ENCODE measurements at places on chromosomes 1 and 21. TPM values are rescaled to one million over a fixed set of nuclear protein-coding genes. Genes with fewer than 3 reads are reported as not detected.

DNA sequence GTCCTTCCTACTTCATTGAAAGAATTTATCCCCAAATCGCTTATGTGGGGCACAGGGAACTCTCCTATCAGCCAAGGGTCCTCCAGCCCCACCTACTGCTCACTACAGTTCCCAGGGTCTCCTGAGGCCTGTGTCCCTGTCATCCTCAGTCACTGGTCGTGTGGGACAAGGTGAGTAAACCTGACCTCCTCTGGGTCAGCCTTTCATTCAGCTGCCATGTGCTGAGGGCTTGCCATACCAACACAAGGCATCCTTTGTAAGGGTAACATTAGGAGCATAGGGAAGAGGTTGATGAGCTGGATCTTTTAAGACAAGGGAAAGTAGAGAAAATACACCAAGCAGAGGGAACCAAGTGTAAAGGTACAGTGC lies 11.2 kb upstream of the SNAPIN start:
- no peak for DNase-seq

Gene VWA5B1
- not detected for total RNA-seq

DNA sequence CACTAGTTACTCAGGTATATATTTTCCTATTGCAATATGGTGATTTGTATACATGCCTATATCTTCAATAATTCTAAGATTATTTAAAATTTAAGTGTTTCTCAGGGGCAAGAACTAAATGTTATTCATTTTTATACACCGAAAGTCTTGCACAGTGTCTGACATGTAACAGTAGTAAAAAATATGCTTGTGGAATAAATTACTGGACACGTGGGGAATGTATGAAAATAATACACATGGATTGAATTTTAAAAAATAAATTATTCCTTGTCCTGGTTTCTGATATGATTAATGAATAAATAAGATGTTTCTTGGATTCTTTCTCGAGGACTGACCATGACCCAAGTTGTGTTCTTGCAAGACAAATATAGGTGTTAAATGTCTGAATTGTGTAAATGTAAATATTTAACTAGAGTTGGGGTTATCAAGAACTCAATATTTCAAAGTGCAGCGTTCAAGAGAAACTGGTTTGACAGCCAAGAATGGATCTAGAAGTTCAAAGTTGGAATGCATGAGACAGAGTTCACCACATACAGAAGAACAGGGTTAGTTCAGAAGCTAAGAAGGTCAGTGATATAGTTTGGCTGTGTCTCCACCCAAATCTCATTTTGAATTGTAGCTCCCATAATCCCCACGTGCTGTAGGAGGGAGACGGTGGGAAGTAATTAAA lies 142.1 kb upstream of the SPAG17 start:
- DNase-seq = no peak

DNA sequence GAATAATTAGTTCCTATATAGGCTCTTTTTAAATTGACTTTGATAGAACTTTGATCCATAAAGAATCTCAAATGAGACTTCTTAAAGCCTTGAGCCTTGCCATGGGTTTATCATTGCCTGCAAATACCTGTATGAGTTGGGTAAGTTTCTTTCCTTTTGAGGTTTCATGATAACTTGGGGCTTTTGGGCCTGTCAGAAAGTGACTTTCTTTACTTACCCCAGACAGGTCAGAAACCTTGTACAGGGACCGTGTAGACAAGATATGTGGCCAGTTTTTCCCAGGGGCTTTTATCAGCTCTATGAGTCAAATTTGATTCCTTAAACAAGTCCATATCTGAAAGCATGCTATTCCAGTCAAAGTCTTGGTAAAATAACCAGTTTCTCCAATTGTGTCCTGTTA lies 17.3 kb downstream of the KCTD3 start:
- DNase-seq = no peak

DNA sequence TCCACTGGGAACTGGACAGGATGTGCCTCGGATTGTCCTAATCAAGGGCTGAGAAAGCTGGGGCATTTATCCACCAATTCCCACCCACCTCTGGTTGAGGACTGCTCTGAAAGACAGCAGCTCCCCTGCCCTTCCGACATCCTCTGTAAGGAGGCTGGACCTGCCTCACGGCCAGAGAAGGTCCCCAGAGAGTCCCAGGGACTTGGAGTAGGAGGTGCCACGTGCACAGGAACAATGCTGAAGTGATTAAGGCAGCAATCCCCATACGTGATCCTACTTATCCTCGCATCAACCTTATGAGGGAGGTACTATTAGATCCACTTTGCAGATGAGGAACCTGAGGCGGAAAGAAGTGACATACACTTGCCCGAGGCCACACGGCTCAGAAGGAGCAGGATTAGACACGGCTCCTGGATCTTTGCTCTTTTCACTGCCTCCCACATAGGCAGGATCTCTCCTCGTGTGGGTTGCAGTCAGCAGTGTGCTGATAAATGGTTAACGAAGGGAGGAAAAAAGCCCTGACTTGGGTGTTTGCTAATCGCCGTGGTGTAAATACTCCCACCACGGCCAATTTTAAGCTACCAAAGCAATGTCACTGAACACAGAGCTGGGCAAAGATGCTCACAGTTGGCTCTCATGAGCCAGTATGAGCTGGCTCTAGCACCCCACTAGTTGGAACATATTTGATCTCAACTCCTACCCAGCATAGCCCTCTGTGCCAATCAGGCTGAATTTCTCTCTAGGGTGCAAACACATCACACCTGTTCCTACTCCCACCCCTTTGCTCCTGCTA lies 18.6 kb upstream of the LDLRAP1 start:
- DNase-seq = peak; percentile 55

Gene CCT3
- total RNA-seq = 258 TPM

DNA sequence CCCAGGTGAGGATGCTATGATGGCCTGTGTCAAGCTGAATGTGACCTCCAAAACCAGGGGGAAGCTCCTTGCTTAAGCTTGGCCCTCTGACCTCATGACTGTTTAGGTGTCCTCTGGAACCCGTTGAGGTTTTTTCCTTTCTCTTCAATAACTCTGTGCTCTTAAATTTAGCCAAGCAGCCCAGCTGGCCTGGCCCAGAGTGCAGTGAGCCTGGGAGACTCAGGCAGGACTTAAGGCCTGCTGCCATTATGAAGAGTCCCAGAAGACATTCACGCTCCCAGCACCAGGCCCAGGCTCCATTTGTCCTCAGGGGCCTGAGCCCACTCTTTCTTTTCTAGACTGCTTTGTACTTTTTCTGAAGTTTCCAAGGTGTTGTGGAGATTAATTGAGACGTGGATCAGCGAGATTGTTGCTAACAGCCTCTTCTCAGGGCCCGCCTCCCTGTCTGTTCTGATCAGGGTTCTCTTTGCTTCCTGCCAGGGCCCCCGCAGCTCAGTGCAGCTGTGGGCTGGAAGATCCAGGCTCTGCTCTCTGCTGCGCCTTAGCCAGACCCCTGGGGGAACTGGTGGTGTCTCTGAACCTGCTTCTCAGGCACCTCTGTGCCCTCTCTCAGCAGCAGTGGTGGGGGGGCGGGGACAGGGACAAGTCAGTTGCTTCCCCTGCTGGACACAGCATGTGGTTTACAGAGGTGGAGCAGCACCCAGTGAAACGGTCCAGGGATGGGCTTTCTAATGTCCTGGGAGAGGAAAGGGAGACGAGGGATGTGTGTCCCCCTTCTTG lies 124.2 kb downstream of the GRIK3 start:
- no peak for DNase-seq

GRCh38 chr1:162878000-162878596 lies 17.1 kb upstream of the CCDC190 start:
- peak; percentile 69 for DNase-seq

- peak; percentile 65 for DNase-seq
Measured at GRCh38 chr1:159989581-159989980, 35.5 kb upstream of the SLAMF9 start.

GRCh38 chr21:33844890-33845205 lies 70.8 kb downstream of the ATP5PO start:
- no peak for DNase-seq

Gene LENEP
- 0.88 TPM for total RNA-seq

GRCh38 chr1:37032660-37033354 lies 1.5 kb downstream of the GRIK3 start:
- DNase-seq = peak; percentile 65

DNA sequence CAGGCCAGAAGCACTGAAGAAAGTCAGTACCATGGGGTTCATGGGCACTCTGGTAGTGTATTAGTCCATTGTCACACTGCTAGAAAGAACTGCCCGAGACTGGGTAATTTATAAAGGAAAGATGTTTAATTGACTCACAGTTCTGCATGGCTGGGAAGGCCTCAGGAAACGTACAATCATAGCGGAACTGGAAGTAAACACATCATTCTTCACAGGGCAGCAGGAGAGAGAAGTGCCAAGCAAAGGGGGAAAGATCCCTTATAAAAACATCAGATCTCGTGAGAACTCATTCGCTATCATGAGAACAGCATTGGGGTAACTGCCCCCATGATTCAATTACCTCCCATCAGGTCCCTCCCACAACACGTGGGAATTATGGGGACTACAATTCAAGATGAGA lies 20.2 kb upstream of the ROR1 start:
- no peak for DNase-seq

DNA sequence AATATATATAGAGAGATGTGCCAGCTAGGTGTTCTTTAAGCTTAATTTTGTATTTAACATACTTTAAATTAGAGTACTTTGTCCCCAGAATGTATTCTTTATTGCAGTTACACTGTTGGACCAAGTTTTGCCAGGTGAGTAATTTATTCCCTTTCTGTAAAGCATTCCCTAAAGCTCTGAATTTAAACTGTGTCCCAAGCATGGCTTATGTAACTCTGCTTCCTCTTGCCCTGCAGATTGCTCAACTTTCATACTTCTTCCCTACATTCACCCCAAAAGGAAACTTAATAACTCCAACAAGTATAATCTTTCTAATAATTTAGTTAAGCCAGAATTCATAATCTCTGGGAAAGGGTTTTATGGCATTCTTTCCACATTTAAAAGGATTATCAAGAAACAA lies 5.6 kb downstream of the LYPLAL1 start:
- no peak for DNase-seq

Gene UBL4B
- total RNA-seq = 1.1 TPM

GRCh38 chr1:97441966-97442365 lies 478.9 kb downstream of the DPYD start:
- no peak for DNase-seq

Gene FCRL5
- under 0.01 TPM for total RNA-seq

GRCh38 chr1:225768662-225769426 lies 8.8 kb upstream of the SRP9 start:
- DNase-seq = peak; percentile 48

GRCh38 chr1:54254055-54254454 lies 54.1 kb downstream of the MRPL37 start:
- DNase-seq = no peak

- DNase-seq = no peak
Measured at GRCh38 chr1:59718989-59719360, 95.8 kb upstream of the HOOK1 start.

Measured in osteoblast (primary cell).